HS-5 (cell line): ENCODE measurements at places on chromosomes 6 and 20.

- DNase-seq = no peak
These were observed 1.5 kb downstream of the SLC23A2 start for GRCh38 chr20:4999788-5000187.

- no peak for DNase-seq
These were observed 43.8 kb downstream of the RALGAPA2 start for GRCh38 chr20:20668639-20669038.

DNA sequence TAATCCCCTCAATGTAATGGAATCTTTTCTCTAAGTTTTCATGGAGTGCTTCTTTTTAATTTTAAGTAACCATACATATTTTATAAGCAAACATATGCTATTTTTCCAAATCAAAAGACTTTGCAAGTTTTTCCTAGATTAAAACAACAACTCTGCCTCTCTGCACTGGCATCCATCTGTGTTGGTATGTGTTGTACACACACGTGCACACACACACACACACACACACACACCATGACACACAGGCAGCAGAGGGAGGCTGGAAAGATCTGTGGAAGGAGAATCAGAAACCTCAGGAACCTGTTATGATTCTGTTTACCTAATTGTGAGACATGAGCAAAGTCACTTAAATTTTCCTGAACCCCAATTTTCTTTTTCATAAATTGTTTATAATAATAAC lies 295.0 kb upstream of the PRDM1 start:
- DNase-seq = no peak

DNA sequence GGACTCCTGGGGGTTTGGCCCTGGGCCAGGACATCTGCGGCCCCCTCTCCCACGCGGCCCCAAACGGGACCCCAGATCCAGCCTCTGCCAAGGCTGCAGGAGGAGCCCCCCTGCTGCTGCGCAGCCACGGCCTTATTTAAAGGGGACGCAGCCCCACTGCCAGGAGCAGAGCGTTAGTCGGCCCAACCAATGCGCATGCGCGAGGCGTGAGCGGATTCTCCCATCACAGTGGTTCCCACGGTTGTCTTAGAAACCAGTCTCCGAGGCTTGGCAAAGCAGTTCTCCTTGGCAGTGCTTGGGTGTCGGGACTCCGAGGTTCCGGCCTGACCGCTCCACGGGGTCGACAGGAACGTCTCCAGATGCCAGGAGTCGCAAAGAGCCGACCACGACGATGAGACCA lies 288.3 kb upstream of the ZNF337 start:
- DNase-seq = no peak

DNA sequence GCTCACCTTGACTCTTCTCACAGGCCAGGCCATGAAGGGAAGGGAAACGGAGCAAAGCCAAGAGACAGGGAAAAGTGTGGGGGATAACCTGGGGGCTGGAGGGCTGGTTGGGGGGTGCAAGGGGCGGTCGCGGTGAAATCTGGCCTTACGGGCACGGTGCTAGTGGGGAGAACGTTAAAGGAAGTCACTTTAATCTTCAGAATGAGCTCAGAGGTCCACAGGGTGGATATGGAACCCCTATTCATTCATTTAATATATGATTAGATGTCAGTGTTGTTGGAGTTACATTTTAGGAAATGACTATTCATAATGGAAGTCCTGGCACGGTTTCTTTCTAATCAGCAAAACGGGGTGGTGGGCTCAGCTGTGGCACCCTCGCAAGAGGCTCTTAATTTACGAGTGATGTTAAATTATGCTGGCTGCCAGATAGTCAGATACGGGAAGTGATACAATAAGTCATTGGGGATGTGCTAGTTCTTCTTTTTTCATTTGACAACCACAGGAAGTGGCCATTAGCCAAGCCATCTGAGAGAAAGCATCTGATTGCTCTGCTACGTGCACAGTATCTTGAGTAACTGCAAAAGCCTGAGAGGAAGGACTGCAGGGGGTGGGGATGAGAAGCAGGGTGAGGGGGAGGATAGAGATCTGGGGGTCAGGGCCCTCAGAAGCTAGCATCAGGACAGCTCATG lies 253.0 kb downstream of the QKI start:
- DNase-seq = peak; percentile 3

GRCh38 chr6:14075095-14075503 lies 42.5 kb upstream of the CD83 start:
- no peak for DNase-seq

GRCh38 chr6:167898673-167899311 lies 72.1 kb downstream of the AFDN start:
- no peak for DNase-seq

DNA sequence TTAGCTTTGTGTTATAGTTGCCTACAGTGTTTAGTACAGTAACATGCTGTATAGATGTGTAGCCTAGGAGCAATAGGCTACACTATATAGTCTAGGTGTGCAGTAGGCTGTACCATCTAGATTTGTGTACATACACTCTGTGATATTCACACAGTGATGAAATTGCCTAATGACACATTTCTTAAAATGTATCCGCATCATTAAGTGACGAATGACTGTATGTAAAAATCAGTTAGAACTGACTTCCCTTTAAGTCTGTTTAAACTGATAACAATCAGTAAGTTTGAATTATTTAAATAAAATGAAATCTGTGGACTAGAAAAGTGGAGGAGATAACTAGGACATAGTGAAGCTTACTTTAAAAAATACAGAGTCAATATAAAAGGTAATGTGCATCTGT lies 176.1 kb downstream of the CDKAL1 start:
- DNase-seq = no peak

DNA sequence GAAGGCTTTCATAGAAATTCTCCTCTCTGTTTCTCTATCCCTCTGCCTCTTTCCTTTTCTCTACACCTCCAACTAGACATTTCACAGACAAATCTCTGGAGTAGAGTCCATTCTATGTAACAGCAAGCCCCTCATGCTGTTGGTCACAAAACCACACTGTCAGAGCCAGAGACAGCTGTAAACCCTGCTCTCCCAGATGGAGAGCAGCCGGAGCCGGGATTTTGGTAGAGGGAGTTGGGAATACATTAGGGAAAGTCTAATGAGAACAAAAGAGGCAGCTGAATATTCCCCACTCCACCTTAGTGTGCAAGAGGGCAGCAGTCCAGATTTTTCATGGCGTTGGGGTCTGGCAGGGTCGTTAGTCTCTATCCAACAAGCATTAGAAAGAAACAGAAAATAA lies 68.3 kb upstream of the EDN1 start:
- no peak for DNase-seq

DNA sequence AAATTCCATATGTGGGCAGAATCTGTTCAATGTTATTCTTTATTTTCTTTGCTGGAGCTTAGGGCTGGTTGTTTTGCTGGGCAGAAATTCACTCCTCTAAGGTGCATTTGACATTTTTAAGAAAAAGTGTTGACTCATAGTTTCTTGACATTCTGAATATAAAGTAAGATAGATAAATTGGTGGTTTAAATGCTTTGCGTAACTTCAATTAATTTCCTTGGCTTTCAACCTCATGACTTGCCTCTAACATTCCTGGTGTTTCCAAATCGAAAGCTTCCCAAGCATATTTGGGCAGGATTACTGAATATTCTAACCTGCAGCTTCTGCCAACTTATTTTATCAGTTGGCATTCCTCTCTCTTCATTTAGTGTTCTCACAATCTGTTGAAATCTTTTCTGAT lies 718.7 kb upstream of the ADGRB3 start:
- peak; percentile 36 for DNase-seq

GRCh38 chr6:39018103-39018502 lies 30.5 kb upstream of the GLP1R start:
- no peak for DNase-seq

DNA sequence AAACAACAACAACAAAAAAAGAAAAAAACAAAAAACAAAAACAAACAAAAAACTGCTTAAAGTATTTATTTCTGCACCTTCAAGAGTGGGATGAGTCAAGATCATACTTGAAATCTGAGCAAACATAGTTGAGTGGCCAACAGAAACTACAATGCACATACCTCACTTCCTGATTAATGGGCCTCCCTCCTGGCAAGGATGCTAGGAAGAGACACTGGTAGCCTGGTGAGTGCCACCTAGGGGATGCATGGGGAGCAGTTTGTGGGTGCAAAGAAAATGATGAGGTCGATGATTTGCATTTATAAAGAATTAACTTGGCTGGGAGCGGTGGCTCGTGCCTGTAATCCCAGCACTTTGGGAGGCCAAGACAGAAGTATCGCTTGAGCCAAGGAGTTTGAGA lies 808.1 kb downstream of the MAFB start:
- DNase-seq = no peak

GRCh38 chr20:35329435-35330139 lies 37.4 kb upstream of the FAM83C start:
- DNase-seq = no peak

GRCh38 chr6:132390017-132390416 lies 11.3 kb downstream of the MOXD1 start:
- DNase-seq = no peak

- DNase-seq = no peak
These were observed 39.6 kb downstream of the COL12A1 start for GRCh38 chr6:75166236-75166635.

DNA sequence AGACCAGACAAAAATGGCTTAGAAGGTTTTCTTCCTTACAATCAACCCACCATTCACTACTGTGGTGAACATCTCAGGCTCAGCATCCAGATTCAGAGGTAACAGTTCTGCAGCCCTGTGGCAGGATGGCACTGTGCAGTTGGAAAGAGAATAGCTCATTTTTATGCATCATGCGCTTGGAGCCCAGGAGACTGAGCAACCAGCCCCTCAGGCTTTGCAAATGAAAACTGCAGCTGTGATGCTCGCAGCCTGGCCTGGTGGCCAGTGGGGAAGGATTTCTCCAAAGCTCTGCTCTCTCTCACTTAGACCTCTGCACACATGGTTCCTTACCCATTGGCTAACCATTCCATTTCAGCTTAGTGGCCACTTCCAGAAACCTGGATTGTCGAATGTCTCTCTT lies 45.8 kb downstream of the GABRR2 start:
- DNase-seq = no peak

DNA sequence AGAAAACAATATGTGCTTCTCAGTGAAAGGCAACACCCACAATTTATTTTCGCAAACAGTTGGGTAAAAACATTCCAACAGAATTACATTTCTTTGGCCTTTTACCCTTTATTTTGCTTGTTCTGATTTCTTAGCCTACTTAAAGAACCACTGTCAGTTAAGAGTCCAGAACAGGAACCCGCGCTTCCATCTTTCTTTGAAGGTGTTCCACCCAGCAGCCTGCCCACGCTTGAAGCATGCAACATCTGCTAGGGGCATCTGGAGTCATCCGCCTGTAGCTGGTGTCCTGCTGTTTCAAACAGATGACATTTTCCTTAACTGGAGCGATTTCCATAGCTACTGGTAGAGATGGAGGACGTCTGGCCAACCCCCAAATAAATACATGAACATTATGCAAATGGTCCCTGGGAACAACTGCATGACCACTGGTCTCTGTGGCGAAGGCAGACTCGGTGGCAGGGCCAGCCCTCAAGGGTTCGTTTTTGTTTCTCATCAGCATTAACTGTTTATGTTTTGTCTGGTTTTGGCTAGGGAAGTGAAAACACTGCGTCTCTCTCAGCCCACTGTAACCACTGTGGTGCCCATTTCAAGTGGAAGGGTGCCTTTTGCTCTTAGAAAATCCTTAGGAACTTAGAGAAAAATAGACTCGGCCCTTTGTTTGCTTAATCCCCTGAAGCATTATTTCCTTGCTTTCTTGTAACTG lies 51.6 kb downstream of the LAMA4 start:
- DNase-seq = no peak
